CD4-positive, alpha-beta T cell treated with Interleukin-15 for 1 hour (primary cell): ENCODE measurements at places on chromosomes 12 and 14.
A peak's percentile ranks its signal among the peaks of the same experiment; 100 is the strongest.

DNA sequence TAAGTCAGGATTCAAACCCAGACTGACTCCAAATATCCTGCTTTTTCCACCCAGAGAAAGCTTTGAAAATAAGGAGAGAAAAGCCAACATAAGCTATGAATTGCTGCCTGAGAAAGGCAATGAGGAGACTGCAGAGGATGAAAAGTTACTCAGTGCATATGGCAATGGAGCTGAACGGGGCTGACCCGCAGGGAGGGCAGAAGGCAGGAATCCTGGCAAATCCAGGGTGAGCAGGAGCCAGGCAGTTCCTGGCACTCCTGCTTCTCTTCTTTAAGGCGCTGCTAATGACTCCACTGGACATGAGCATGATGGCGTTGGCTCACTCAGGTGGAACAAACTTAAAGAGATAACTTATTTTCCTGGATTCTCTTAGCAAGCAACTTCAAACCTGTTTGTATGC is 95.2 kb upstream of the TMCC3 start:
- no peak for DNase-seq

GRCh38 chr14:22555384-22556011 is 33.5 kb downstream of the DAD1 start:
- DNase-seq, result peak; percentile 59

GRCh38 chr14:51019089-51019488 is 74.8 kb upstream of the PYGL start:
- no peak for DNase-seq

DNA sequence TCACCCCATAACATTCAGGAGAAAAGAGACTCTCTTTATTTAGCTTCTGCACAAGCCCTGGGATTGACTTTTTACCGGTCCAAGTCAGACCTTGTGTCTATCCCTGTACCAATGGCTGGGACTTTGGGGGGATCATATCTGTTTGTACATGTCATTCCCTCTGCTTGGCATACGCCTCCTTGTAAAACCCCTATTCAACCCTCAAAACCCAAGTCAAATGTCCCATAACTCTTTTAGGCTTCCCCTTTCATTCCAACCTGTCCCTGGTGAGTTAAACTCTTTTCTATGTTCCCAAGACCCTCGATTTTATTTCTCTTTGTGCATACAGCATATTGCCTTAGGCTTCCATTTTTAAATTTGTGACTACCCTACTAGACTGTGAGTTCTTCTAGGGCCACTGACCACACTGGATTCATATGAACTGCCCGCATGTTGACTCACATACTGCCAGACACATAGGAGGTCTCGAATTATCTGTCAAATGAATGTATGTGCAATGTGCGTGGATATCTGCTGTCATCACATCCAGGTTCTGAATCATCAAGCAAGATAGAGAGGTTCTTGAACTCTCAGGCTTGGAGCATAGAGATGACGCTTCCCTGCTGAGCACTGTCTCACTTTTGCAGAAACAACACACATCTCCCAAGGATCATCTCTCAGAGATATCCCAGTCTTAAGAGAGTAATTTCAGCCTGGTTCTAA is 548.6 kb upstream of the TBX3 start:
- DNase-seq, result no peak

DNA sequence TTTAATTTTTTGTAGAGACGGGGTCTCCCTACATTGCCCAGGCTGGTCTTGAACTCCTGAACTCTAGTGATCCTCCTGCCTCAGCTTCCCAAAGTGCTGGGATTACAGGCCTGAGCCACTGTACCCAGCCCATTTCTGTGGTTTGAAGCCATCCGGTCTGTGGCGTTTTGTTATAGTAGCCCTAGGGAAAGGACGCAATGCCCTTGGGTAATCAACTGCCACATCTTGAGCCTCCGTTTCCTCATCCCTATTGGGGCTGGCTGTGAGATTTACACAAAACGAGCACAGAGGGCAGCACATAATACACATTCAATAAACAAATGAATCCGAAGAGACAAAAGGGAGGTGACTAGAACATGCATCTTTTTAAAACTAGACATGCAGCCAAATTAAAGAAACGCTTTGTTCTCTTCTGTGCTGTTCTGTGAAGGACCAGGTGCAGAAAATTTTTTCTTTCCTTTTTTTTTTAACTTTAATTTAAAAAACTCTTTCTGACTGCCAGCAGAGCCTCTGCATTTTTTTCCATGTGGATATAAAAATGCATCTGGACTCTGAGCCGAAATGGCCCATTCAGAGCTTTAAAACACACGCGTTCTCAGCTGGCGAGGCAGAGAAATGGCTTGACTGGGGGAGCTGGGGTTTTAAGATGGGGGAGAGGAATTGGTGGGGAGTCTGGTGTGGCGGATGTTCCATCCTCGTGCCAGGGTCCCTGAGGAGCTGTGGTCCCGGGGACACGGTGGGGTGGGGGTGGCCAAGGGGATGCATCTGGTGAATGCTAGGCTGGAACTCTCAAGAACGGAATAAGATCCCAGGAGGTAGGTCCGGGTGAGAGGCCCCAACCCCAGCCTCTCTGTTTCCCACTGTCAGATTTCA is 119.0 kb downstream of the RBM19 start:
- no peak for DNase-seq

DNA sequence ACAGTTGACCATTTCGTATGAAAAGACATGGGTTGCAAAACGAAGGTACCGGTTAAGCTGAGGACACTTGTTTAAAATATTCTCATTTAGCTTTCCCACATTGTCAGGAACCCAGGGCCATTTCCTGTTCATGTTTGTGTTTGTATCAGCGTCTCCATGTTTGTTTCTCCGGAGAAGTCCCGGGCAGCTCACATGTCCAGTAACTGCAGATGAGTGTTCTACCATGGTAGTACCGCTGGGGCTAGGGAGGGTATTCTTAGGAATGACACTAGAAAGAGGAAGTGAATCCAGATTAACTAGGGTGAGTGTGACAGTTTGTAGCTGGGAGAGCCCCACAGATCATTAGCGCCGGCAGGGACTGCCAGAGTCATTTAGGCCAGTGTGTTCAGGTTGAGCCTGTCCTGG is 50.0 kb upstream of the EVL start:
- no peak for DNase-seq

- DNase-seq, result no peak
Observed at GRCh38 chr14:86626530-86626929, 1096.6 kb downstream of the FLRT2 start.

- no peak for DNase-seq
Observed at GRCh38 chr14:101948666-101949216, 15.6 kb upstream of the DYNC1H1 start.

DNA sequence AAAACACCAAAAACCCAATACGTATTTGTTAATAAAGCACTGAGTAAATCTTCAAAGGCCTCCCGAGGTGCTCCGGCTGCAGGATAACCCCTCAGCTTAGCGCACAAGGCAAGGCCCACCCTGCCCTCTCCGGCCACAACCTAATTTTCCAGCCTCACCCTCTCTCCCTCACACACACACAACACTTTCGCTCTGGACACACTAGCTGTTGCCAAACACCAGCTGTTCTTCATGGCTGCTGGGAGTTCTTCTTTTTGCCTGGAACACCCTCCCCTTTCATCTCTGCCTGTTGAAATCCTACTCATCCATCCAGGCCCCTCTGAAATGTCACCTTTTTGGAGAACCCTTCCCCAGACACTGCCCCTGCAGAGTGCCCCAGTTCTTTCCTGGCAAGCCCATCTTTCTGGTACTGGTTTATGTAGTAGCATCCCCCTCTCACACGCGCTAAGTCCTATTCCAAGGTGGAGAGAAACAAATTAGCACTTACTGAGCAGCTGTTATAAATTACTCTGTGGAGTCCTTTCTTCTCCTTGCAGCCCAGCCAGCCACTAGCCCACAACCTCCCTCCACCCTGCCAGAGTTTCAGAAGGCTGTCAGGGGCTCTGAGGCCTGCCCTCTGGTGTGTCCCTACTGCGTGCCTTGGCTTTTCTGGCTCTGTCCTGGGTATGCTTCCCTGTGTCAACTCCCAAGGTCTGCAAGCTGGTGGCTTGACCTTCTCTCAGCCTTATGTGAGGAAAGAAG is 805 bp upstream of the CRACR2A start:
- DNase-seq, result peak; percentile 26

DNA sequence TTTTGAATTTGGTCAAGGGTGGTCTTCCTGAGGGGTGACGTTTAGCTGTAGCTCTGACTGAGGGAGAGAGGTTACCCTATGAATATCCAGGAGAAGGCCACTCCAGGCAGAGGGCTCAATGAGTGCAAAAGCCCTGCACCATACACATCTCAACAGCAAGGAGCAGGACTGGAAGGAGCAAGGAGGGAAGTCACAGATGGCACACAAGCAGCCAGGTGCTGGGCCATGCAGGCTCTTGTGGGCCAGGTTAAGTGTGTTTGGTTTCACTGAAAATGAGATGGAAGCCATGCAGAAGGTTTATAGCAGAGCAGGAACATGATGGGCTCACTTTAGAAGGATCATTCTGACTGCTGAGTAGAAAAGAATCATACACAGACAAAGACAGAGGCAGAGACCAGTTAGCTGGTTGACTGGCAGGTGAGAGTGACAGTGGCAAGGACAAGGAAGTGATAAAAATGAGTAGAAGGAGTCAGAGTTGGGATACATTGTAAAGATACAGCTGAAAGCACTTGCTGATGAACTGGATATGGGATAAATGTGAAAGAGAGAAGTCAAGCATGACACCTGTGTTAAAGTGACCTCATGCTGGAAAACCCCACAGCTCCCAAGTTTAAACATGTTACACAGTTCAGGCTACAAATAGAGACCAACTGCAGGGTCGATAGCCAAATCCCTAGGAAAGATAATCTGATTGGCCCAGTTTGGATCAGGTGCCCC is 81.2 kb downstream of the PRKD1 start:
- DNase-seq, result no peak

DNA sequence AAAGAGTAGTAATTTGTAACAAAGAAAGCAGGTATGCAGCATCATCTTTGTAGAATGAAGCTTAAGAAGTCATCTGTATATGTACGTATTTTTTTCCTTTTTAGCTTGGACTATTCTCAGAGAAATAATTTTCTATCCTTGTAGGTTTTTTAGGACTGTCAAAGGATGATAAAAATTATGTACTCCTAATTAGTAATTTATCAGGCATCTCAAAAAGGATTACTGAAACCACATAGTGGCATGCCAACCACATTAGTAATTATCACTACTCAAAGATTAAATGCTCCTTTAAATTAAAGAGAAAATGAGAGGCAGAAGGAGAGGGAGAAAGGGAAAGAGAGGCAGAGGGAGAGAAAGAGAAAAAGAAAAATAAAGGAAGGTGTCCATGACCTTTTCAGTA is 17.3 kb downstream of the TTC8 start:
- DNase-seq, result no peak

- DNase-seq, result no peak
Observed at GRCh38 chr12:95460896-95461295, 13.1 kb upstream of the METAP2 start.

DNA sequence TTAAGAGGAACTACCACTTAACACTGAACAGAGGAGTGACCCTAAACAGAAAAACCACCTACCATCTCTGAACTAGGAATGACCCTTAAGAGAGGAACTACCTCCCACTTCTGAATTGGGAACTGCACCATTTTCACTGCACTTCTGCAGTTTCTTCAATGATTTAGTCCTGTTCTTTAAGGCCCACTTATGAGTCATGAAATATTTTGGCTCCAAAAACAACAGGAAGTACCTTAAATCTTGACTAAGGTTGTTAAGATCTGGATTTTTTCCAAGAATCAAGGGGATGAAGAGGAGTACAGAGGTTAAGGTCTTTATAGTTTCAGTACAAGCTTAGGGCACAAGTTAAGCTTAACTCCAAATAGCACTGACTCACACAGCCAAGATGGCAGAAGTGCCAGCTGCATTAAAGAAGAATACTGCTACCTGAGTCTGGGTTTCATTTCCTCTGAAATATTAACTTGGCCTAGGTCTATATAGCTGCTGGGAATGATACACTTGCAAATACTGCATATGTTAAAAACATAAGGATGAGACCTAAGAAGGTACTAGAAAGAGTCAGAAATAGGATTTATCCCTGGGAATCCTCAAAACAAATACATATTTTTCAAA is 4.2 kb downstream of the NPC2 start:
- no peak for DNase-seq

GRCh38 chr14:24316597-24316950 is 5.3 kb downstream of the LTB4R start:
- DNase-seq, result no peak
